ENCODE measurements at places on chromosomes 11 and 22.

GRCh38 chr11:6328321-6328720 lies 8.0 kb upstream of the CAVIN3 start:
- peak; percentile 55 for DNase-seq

DNA sequence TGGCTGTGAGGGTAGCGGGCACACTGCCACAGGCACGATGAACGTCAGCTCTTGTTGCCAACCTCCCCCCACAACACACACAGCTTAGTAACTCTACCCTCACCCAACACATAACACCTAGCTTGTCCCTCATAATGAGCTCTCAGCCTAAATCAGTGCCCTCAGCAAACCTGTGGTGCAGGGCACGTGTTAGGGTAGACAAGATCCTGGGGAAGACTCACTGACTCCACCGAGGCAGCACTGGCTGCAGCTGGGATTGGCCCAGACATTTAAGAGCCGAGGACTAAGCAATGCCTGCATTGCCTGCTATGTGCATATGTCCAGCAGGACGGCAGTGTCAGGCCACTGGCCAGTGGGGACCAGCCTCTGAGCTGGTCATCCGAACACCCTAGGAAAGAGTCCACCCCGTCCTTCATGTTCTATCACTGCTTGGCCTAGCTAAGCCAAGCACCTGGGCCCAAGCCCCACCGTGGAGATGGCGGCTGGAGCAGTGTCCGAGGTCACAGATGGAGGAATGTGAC lies 32.9 kb upstream of the TRIM29 start:
- DNase-seq: no peak

DNA sequence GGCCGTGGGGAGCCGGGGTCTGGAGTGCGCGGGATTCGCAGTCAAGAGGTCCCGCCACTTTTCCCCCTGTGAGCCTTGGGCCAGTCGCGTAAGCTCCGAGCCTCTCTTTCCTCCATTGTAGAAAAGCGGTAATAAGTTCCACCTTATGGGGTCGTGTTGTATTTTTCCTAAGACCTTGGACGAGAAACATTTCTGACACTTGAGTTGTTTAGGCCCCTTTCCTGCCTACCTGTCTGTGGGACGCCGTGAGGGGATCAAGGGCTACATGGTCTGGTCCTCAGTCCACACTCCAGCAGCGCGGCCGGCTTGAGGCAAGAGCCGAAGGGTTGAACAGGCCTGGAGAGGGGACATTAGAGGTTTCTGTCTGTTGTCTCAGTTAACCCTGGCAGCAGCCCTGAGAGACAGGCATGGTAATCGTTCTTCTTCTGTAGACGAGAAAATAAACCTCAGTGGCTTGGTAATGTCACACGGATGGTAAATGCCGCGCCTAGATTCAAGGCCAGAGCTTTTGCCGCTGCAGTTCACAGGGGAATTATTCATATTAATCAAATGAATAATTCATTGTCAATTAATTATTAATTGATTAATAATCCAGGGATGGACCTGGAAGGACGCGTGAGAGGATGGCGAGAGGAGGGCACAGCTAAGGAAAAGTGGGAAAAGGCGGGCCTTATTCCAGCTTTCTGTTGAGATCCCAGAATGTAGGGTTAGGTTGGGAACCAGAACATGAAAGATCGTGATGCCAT lies 545 bp downstream of the FEN1 start:
- no peak for DNase-seq

DNA sequence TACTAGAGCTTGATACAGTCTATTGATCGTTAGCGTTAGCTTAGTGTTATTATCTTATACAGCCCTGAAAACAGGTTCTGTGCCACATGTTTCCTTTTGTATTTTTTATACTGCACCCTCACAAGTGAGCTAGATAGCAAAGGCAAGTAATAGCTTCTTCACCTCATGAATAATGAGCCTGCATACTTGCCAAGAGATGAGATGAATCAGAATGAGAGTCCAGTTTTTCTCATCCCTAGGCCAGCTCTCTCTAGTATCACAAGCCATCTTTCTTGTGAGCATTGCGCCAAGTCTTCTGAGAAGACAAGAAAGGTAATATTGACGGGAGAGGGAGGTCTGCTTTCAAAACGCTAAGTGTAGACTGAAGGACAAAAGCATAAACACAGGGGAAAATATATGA lies 8.7 kb upstream of the CARD18 start:
- no peak for DNase-seq

DNA sequence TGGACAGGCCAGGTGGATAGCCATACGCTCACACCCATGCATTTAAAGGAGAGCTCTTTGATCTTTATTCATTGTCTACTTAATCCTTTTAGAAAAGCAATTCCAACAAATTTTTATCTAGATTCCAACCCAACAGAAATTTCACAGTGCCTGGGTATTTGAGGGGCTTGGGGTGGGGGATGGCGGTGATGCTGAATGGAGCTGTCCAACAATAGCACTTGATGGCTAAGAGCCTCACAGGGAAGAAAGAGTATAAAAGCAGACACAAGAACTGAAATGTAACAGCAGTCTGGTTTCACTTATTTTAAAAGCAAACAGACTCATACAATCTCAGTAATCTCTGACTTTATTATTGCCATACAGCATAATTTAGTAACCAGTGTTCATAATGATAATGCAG lies 101.8 kb upstream of the SORL1-AS1 start:
- no peak for DNase-seq

- no peak for DNase-seq
Observed at GRCh38 chr11:126611438-126611837, 256.0 kb downstream of the ST3GAL4 start.

GRCh38 chr11:57474803-57475115 lies 14.4 kb downstream of the RTN4RL2 start:
- DNase-seq: no peak

Data from astrocyte (in vitro differentiated cells and primary cell).